Brain microvascular endothelial cell (primary cell): ENCODE measurements at places on chromosomes 6 and 20.

GRCh38 chr20:59019217-59019616 lies at the start of gene TUBB1:
Gene TUBB1, plus strand, starts transcription at chr20:59019429. Its CDS starts 94 bp downstream, at chr20:59019523.
- no peak for DNase-seq

DNA sequence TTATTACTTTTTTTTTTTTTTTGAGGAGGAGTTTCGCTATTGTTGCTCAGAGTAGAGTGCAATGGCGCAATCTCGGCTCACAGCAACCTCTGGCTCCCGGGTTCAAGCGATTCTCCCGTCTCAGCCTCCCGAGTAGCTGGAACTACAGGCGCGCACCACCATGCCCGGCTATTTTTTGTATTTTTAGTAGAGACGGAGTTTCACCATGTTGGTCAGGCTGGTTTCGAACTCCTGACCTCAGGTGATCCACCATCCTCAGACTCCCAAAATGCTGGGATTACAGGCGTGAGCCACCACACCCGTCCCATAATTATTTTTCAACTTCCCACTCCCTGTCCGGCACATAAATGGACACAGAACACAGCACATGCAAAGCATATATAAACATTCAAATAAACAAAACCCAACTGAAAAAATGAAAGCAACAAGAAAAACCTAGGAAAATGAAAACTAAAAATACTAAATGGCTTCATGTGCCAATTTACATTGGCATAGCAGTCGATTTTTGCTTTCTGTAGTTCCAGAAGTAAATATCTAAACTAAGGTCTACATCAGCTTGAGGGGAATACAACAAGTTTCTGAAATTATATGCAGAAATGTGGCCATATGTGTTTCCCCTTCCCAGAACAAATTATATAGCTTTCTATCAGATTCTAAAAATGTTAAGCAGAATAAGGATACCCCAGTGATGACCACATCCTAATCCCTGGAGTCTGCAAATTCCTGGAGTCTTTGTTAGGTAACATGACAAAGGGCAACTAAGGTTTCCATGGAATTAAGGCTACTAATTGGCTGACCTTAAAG lies 113.9 kb downstream of the HFE start:
- no peak for DNase-seq

GRCh38 chr20:34578025-34578424 lies 19.5 kb downstream of the MAP1LC3A start:
- no peak for DNase-seq

- DNase-seq: no peak
These were observed 5.9 kb downstream of the GPX5 start for GRCh38 chr6:28531479-28532128.

DNA sequence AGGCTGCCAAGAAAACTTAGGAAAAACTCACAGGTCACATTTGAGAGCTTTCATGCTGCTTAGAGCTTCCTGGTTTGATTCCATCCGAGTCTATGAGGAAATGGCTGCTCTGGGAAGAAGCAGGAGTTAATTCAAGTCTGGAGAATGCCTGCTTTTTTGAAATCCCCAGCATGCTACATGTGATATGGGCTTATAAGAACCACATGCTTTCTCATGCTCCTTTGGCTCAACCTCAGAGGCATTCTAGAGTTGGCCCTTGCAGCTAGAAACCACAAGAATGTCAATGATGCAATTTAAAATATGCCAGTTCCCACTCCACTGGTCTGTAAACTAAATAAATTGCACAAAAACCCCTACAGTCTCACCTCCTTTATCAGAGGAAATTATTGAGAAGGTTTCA lies 142.9 kb upstream of the OLIG3 start:
- peak; percentile 95 for DNase-seq

DNA sequence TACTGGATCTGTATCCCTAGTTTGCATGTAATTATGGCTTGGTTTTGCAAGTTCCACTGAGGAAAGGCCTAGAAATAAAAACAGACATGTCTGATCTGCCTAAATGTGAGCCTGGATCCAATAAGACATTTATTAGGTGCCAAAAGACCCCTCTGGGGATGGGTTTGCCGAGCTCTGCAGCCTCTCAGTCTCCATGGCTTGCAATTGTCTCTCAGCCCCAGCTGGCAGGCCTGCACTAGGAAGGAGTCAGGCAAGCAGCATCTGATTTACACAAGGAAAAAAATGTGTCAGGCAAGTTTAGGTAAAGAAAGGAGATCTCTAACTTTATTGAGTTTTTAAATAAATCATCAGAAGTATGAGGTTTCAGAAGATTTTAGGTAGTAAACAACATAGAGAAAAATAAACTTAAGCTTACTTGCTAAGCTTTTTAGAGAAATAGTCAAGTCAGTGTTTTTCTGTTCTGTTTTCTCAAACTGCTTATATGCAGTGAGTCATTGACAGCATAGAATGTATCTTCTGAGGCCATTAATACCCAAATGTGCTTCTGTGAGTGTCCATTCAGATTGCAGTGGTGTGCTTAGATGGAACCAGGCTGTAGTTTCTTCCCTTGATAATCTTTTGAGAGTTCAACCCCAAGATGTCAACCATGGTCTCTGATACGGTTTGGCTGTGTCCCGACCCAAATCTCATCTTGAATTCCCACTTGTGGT lies 121.0 kb downstream of the FHL5 start:
- DNase-seq: no peak

GRCh38 chr6:142138876-142139275 lies 6.2 kb downstream of the GJE1 start:
- DNase-seq: no peak

GRCh38 chr20:19743640-19743995 lies 14.4 kb upstream of the RIN2 start:
- DNase-seq: no peak

- DNase-seq: no peak
These were observed 21.3 kb downstream of the PDE10A start for GRCh38 chr6:165641672-165642156.

DNA sequence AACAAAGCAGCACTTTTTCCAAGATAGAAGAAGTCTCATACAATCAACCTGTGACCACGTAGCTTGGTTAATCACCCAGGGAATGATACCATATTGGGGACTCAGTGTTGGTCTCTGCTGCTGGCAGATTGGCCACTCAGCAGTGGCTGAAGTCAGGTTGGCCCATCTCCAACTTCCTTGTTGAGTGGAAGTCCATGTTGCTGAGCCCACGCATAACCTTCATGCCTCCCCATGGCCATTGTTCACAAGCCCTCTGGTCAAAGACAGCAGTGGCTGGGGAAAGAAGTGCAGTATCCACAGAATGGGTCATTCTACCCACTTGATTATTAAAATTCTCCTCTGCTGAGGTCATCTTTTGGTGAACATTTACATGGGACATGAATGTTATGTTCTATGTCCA lies 38.5 kb downstream of the PKIB start:
- DNase-seq: no peak

- no peak for DNase-seq
These were observed 773.9 kb upstream of the MMS22L start for GRCh38 chr6:98056955-98057354.

- DNase-seq: peak; percentile 87
These were observed 46.9 kb downstream of the MAP3K4 start for GRCh38 chr6:161038229-161039031.

GRCh38 chr6:43682724-43683429 lies 4.7 kb downstream of the MRPS18A start:
- DNase-seq: no peak

DNA sequence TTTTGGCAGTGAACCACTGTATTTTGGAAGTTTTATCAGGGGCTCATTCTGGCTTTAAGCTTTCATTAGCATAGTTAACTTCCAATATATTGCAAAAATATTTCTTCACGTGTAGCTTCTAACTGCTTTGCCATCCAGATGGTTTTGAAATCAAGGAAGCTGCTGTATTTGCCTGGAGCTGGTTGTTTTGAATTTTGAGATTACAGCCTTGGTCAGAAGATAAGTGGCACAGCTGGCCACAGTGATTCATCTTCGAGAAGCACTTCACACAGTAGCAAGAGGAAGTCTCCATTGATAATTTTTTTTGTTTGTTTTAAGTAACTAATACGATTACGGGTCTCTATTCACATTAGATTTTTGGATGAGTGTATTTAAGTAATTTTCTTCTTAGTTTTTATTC lies 3.8 kb downstream of the APCDD1L start:
- DNase-seq: peak; percentile 74

DNA sequence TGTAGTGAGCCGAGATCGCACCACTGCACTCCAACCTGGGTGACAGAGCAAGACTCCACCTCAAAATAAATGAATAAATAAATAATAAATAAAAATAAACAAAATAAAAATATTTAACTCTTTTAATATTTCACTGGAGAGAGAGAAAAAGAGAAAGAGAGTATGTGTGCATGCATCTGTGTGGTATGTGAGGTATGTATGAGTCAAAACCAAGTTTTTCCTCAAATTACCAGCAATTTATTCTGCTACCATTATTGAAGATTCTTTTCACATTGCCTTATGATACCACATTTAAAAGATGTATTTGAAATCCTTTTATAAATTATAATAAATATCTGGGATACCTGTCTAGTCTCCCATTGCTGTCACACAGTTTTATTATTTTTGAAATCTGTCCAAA lies 122.1 kb downstream of the CD164 start:
- DNase-seq: no peak

DNA sequence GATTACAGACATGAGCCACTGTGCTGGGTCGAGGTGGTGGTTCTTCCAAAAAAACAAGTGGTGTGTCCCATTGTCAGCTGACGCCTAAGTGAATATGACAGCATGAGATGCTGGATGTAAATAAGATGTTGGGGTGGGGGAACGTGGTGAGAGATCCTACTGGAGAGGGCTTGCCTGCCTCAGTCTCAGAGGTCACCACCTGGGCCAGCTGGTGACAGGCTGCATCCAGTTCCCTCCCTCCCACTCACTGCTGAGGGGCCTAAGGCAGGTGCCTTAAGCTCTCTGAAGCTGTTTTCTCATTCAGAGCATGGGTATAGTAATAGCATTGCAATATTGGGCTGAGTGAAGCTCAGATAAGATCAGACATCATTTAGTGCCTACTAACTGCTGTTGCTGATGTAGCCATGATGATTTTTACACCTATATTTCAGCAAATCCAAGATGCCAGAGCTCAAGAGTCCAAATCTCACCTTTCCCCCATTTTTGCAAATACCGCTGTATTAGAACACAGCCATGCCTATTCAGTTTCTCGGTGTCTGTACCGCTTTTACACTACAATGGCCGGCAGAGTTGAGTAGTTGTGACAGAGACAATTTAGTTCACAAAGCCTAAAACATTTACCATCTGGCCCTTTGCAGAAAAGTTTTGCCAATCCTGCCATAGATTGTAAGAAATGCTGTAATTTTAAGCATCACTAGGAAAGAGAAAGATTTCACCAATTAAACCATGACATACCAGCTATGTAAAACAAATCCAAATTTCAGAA lies 171.3 kb downstream of the ANKRD60 start:
- no peak for DNase-seq

DNA sequence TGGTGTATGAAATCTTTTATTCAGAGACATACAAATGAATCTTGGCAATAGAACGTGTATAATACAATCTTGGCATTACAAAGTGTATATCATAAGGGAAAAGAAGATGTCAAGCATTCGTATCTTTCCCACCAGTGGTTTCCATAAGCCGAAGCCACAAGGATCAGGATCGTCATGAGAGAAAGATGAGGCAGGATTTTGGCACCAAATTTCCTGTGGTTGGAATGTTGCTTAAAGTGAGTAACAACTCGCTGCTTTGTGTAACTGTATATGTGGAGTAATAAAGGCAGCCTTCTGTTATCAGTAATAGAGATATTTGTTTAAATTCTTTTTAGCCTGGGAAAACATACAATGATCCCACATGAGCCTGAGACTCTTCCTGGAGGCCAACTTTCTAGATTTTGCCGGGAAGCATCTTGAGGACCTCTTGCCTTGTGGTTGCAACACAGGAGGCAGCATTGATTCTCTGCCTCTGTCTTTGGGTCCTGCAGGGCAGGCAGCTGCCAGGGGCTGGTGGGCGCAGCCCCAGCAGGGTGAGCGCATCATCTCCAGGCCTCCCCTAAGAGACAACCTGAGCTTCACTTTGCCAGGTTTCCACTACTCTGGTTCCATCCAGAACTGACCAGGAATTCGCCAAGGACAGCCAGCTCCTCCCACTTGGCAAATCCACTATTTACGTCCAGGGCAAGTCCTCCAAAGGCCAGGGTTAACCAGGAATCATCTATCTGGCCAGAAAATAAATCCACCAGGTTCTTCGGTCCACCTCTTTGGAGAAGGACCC lies 230.9 kb upstream of the SULF2 start:
- peak; percentile 80 for DNase-seq

DNA sequence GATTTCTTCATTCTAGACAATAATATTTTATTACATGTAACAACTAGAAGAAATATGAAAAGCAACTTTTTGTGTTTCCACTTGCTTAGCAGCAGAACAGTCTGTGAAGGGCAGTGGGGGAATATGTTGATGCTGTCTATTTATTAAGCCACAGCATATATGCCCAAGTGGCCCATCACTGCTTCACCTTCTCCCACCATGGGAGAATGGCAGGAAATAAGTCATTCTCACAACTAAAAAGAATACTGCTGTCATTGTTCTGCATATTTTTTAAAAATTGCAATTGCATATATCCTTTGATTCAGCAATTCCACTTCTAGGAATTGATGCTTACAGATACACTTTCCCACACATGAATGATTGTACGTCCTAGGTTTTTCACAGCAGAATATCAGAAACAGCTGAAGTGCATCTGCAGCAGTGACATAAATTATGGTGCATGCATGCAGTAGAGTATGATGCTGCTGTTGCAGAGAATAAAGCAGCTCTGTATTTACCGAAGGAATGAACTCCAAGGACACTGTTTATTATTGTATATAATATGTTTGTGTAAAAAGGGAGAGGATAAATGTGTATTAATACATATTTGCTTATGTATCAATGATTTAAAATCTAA lies 26.8 kb downstream of the KIF3B start:
- DNase-seq: no peak

- no peak for DNase-seq
These were observed 194.9 kb downstream of the GPX5 start for GRCh38 chr6:28720357-28721231.

- no peak for DNase-seq
These were observed 13.3 kb upstream of the PRIM2 start for GRCh38 chr6:57303931-57304681.

- DNase-seq: no peak
These were observed 4.3 kb downstream of the BMP6 start for GRCh38 chr6:7730001-7730783.

DNA sequence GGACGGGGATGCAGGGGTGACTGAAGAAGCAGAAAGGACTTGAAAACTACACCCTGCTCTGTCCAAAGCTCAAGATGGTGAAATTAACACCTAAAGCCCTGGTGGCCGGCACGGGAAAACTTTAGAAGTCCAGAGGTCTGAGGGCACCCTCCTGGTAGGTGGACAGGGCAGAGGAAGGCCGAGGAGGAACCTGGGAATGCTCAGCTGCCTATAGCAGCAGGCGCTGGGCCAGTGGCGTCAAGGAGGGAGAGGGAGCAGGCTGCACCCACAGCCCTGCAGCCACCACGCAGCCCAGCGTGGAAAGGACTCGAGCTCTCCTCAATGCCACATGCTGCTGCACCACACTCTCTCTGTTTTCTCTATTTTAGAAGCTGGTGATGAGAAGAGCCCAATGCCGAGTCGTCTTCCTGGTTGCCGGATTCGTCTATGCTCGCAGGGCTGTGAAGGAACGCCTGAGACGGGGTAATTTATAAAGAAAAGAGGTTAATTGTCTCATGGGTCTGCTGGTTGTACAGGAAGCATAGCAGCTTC lies 248.3 kb upstream of the AFDN start:
- DNase-seq: no peak
